ENCODE measurements at places on chromosomes 4 and X.

DNA sequence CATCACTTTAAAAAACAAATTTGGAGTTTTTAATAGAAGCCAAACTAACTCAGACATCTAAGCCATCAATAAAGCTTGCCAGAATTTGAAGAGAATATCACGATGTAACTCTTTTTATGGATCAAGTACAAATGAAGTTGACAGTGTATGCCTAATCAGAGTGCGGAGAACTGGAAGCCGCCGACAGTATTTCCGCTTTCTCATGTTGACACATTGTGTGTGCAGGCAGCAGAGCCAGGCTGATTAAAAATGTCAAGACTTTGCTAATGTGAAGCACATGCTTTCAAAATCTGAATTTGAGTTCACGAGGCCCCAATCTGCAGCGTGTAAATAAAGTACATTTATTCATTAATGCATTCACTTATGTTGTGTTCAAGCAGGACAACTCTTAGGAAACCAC lies 161.2 kb downstream of the TENM3 start:
- no peak for DNase-seq

GRCh38 chr4:186248643-186249042 lies 17.3 kb upstream of the F11 start:
- no peak for DNase-seq

GRCh38 chrX:15619053-15619755 lies 18.4 kb upstream of the ACE2 start:
- DNase-seq, result no peak

DNA sequence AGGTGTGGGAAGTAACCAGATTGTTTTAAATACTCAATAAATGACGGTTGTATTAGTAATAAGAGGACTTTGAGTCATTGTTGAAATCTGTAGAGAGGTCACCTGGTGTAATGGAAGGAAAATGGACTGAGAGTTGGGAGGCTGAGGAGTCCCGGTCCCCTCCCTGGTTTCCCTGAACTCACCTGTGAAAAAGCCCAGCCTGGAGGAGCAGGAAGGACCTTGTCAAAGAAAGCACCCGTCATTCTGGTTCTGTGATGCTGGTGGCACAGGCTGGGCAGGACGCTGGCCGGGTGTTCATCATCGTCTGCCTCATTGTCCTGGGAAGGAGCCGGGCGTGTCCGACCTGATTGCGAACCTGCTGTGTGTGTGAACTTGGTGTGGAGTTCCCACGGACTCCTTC lies 70.8 kb downstream of the SORCS2 start:
- DNase-seq, result no peak

DNA sequence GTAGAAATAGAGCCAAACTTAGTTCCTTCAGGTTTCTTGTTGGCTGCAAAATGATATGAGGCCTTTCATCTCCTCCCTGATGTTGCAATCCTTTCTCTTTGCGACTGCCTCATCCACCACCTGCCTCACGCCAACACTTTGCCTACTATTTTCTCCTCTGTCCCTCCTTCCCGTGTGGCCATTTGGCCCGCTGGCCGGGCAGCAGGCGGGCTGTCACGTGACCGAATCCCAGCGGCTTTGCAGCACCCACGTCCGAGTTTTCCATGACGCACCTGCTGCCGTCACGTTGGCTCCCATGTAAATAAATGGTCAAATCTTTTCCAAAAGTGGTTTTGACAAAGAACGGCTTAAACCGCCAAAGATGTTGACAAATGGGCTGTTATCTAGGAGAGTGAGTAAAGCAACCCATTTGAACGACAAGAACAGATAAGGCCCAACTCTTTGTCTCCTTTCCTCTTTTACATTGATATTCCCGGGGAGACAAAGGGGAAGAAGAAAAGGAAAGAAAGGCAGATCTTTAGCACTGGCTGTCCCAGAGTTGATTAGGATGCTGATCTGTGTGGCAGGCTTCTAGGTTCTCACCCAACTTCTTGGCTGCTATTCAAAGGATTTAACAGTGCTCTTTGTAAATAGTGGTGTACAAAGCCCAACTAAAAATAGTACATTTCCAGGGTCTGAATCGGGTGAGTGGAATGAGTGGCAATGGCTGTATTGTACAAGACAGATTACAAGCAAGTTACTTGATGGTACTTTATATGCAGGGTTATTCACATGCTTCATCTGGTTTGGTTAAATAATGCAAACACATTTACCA lies 174.2 kb upstream of the JADE1 start:
- DNase-seq, result peak; percentile 65

GRCh38 chr4:71206763-71207162 lies 132.1 kb upstream of the SLC4A4 start:
- DNase-seq, result no peak

- no peak for DNase-seq
Measured at GRCh38 chr4:138869165-138869564, 146.4 kb upstream of the NOCT start.

DNA sequence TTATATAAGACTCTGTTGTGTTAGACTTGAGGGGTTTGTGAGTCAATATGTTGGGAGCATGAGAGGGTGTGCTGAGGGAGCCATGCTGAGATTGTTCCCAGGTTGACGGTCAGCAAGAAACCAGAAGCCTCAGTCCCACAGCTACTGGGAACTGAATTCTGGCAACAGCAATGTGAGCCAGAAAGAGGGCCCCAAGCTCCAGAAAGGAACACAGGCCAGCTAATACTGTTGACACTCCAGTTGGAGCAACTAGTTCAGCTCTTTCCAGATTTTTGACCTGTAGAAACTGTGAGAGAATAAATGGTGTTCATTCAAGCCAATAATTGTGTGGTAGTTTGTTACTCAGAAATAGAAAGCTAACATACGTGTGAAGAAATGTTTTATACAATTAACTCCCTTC lies 17.1 kb downstream of the ADH1A start:
- no peak for DNase-seq

DNA sequence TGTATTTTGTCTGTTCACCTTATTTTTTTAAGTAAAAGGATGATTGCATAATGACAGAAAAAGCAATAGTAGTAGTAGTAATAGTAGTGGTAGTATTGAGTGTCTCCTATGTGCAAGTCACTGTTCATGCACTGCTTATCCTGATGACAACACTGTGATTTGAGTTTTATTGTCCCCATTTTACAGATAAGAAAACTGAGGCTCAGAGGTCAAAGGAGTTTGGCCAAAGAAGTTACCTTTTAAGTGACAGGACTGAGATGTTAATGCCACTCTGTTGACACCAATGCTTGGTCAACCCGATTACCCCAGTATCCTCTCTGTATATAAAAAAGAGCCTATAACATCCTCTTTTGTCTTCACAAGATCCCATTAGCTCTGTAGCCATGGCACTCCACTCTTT lies 100.5 kb upstream of the FRMPD3 start:
- DNase-seq, result no peak

DNA sequence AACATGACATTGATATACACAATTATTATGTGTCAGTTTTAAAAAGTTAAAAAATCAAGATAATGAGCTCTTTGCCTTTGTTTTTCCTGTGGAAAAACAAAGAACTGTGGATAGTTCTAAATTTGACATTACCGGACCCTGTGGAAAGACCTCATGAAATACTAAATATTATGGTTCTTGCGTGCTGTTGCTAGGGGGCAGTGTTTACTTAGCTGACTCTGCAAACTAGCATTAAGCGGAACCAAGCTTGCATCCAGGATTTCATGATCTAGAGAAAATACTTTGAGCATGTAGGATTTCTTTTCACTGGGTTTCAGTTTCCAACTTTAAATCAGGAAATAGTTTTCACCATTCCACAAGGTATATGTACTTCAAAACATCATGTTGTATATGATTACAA lies 33.6 kb downstream of the CLCN4 start:
- DNase-seq, result peak; percentile 41

- DNase-seq, result no peak
Measured at GRCh38 chrX:4935846-4936245, 1222.4 kb upstream of the PRKX start.

DNA sequence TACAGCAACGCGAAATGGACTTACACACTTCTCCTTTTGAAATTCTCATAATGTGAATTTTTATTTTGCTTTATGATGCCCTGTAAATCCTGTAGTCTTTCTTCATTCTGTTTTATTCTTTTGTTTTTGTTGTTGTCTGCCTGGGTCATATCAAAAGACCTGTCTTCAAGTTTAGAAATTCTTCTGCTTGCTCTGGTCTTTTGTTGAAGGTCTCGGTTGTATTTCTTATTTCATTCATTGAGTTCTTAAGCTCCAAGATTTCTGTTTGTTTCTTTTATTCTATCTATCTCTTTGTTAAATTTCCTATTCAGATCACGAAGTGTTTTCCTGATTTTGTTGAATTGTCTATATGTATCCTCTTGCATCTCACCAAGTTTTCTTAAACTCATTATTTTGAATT lies 78.1 kb downstream of the GPAT3 start:
- DNase-seq, result no peak

- no peak for DNase-seq
Measured at GRCh38 chr4:129344058-129344457, 248.1 kb downstream of the C4orf33 start.

- no peak for DNase-seq
Measured at GRCh38 chr4:11529625-11530201, 101.0 kb upstream of the HS3ST1 start.

- DNase-seq, result no peak
Measured at GRCh38 chrX:67582436-67582835, 38.6 kb downstream of the AR start.

- DNase-seq, result no peak
Measured at GRCh38 chr4:69828828-69829227, 31.1 kb downstream of the SULT1E1 start.

- no peak for DNase-seq
Measured at GRCh38 chr4:108272561-108272960, 103.8 kb upstream of the LEF1 start.

DNA sequence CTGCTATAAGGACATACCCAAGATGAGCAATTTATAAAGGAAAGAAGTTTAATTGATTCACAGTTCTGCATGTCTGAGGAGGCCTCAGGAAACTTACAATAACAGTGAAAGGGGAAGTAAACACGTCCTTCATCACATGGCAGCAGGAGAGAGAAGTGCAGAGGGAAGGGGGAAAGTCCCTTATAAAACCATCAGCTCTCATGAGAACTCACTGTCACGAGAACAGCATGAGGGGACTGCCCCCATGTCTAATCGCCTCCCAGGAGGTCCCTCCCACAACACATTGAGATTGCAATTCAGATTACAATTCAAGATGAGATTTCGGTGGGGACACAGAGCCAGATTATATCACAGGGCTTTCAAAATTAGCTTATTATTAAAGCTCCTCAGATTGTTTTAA lies 209.5 kb upstream of the PPP3CA start:
- no peak for DNase-seq

GRCh38 chr4:187086151-187086550 lies 362.5 kb upstream of the FAT1 start:
- no peak for DNase-seq

DNA sequence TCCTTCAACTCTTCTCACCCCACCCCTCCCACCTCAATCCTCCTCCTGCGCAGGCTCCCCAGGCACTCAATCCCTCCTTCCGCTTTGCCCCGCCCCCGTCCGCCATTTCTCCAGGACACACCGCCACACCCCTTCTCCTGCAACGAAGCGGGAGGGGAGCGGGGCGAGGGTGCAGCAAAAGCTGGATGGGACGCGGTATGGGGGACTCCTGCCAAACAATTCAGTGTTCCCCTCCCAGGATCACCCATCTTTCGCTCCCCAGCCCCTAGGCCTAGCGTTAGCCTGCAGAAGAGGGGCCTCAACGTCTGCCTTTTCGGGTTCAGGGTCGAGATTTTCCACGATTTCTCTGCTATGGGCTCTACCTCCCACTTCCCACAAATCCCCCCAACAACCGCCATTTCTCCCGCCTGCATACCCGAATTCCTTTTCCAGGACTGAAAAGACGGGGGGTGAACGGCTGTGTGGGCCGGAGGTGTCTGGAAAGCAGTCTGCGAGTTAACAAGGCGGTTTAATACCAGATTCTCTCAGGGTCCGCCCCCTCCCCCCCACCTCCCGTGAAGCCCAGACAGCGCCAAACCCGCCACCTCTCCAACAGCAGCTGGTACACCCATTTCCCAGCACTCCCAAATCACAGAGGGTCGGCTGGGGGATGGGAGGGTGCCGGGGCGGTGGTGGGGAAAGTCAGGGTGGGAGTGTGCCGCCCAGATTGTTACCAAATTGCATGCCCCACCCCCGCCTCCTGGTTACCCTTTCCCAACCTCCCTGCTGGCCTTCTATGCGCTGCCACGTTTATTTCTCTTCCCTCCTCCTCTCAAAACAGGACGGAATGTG lies 774 bp downstream of the ARMCX2 start:
- peak; percentile 41 for DNase-seq

DNA sequence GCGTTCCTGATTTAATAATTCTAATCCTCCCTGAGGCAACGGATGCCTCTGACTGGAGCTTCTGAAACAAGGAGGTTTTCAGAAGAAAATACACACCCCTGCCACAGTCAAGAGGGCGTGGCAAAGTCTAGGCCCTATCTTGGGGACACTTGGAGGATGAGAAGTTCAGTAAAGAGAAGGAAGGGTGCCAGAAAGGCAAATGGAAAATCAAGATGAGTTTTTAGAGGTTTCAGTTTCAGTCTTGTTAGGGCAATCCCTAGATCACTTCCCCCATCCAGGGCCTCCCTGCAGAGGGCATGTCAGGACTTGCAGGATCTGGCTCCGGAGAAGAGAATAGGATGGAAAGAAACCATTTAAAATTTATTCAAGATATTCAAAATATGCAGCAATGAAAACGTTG lies 28.5 kb upstream of the FGF2 start:
- DNase-seq, result peak; percentile 35

DNA sequence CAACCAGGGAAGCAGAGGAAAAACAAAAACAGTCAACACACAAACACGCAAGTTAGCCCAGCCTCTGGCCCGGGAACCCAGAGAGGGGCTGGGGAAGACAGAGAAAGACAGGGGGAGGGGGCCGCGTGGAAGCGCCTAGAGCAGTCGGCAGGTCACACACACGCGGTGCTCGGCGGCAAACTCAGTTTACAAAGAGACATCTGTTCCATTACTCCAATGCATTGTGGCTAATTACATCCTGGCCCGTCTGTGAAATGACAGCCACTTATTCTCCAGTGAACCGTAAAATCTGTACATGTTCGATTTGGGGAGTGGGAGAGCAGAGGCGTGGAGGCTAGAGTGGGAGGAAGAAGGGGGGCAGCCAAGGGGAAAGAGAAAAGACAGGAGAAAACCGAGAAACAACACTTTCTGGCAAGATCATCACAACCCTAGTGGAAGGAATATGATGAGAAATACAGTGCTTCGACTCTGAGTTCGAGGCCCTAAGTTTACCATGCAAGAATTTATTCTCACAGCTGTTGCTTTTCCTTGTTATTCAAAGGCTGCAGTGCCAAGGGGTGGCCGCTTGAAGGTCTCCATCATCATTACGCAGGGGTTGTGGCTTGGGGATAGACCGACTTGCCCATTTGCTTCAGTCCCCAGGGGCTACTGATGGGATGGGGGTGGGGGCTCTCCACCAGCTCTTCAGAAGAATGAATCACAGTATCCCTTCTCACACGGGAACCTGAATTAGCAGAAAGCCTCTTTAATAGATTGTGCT lies 167.7 kb downstream of the MGST2 start:
- peak; percentile 71 for DNase-seq

GRCh38 chr4:3451956-3452355 lies 10.2 kb downstream of the HGFAC start:
- no peak for DNase-seq

- no peak for DNase-seq
Measured at GRCh38 chr4:155234206-155234605, 25.8 kb downstream of the NPY2R start.

All from NCI-H1105 (cell line).